ENCODE measurements at places on chromosomes 16 and 17.

DNA sequence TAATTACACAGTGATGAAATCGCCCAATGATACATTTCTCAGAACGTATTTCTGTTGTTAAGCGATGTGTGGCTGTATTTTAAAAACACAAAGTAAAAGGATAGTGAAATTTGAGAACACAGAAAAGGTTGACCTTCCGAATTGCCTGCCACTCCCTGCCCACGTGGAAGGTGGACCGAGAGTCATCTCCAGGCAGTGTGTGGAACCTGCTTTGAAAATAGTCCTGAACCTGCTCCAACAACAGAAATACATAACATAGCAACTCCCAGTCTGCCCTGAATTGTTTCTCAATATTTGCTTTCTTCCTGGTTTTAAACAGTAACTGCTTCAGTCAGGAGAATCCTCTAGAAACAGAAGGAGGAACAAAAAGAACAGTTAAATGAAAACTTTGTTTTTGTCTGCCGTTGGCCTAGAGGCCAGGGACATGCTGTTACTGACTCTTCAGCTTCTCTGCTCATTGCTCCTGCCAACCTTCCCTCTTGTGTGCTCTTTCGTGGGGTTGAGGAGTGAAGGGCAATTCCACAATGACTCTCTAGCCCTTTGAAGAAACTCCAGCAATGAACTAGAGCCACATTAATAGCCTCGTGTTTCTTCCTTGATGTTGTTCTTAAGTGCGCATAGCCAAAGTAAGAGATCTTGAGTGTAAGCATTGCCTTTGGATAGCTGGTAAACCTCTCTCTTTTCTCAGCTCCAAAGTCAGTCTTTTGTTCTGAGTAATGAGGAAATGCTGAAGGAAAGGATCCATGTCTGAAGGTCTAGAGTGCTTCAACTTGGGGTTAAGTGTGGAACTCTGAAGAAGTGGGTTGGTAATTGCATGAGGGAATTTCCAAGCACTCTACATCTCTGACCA lies 452.5 kb upstream of the CCL2 start:
- no peak for DNase-seq

DNA sequence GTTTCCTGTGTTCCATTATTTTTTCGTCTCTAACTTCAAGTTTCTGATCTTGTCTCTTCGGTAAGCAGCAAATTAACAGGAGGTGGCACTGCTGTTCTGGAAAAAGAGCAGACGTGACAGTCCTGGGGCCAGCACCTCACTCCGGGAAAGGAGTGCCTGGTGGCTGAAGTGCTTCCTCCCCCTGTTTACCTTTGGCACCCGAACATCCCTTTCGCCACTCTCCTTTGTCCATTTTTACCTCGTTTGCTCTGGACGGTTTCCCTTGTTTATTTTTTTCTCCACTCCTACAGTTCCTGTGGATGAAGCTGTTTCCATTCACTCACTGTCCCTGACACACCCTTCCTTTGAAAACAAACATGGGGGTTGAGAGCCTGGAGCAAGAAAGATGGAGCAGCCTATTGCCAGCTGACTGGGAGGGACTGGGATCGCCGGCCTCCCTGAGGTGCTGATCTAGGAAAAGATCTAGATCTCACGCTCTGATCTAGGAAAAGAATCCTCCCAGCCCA lies 12.6 kb downstream of the SAP30BP start:
- DNase-seq = no peak

DNA sequence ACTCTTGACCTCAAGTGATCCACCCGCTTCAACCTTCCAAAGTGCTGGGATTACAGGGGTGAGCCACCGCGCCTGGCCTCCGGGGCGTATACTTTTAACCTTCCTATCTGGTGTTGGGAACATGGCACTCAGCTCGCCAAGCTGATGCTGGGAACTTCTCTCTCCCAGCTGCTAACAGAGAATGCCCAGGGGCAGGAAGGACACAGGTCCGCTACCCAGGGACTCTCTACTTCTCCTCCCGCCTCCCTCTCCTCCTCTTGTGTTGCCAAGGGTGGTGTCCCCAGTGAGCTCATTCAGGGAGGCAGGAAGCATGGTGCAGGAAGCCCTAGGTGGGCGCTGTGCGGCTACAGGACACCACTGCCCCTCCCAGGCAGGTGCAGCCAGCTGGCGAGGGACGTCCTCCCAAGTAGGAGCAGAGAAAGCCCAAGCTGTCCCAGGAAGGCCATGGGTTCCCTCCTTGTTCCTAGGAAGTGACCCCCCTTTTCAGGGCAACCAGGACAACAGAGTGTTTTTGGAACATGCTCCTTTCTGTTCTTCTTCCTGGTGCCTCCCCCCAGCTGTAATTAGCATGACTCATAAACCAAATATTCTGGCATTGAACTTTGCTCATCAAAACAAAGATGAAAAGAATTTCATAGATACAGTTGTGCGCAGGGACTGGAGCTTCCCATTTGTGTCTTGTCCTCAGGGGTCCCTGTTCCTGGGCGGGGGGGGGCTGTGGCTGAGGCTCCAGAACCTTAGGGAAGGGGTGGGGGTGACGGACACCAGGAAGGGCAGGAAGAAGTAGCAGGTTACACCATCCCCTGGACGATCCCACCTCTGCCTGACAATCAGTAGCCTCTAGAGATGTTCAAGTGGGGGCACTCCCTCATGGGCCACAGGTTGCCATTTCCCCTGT lies 2.7 kb downstream of the C1QTNF1 start:
- no peak for DNase-seq

DNA sequence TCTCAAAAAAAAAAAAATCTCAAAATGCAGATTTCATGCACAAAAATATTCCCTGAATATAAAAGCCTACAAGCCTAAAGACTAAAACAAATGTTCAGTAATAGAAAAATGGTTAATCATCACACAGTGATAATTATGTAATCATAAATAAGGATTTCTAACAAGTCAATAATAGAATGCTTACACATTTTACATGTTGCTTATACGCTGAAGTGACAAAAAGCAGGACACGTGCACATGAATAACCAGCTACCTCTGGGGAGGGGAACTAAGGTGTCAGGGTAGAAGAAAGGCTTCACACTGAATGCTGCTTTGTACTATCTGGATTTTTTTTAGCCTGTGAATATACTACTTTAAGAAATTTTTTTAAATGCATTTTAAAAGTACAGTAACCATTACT lies 31.1 kb downstream of the HEATR6 start:
- DNase-seq = no peak

- DNase-seq = no peak
Measured at GRCh38 chr17:6245301-6246177, 175.4 kb downstream of the WSCD1 start.

DNA sequence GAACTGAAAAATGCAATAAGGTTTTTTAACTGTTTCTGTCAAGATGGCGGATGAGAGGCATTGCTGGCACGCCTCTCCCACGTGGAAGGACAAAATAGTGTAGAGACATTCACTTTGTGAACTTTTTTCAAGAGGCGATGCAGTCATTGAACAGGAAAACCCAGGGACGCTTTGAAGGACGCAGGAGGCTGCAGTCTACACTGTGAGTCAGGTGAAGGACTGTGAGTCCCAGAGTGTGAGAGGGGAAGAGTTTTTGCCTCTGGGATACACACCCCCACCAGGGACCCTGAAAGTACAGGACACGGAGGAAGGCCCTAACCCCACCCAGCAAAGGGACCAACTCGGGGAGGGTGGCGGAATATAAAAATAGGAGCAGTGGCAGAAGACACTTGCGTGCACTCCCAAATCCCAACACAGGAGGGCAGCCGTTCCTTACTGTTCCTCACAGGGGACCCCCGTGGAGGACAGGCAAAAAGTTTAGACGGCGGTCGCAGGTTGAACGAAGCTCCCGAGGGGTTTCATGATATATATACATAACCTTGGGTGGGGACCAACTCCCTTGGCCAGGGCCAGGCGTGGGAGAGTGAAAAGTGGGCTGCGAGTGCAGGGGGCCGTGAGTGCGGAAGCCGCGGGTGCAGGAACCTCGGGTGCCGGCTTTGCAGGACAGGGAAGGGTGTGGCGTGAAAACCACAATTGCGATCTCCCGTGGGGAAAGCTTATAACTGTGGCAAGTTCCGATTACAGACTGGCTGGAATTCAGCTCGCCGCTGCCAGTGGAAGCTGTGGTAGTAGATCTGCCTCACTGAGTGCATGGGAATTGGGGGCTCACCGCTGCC lies 82.0 kb upstream of the ALOX12 start:
- DNase-seq = peak; percentile 60

DNA sequence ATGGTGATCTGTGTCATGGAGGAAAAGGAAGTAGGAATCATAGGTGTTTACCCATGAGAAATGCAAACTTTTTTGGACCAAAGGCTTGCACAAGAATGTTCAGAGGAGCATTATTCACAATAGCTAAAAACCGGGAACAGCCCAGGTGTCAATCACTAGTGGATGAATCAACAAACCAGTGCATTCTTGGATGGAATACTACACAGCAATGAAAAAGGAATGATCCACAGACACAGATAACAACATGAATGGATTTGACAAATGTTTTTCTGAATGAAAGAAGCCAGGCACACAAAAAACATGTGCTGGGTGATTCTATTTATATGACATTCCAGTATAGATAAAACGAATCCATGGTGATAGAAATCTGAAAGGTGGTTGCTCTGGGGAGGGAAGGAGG lies 36.0 kb downstream of the WSCD1 start:
- DNase-seq = no peak

- DNase-seq = no peak
Measured at GRCh38 chr17:76007131-76007849, 6.6 kb downstream of the CDK3 start.

GRCh38 chr16:69166946-69167930 lies 19.7 kb upstream of the SNTB2 start:
- DNase-seq = no peak

- DNase-seq = peak; percentile 94
Measured at GRCh38 chr17:8288336-8289102, at the start of gene RANGRF. Gene RANGRF, plus strand, starts transcription at chr17:8288670. Its CDS starts 119 bp downstream, at chr17:8288789.

- DNase-seq = peak; percentile 32
Measured at GRCh38 chr17:82838386-82839063, 1.3 kb downstream of the ZNF750 start.

GRCh38 chr17:34474706-34475105 lies 104.7 kb upstream of the TMEM132E start:
- DNase-seq = no peak

- DNase-seq = peak; percentile 98
Measured at GRCh38 chr17:7241783-7242716, at the start of gene GABARAP. Gene GABARAP, minus strand, starts transcription at chr17:7242449. Its CDS starts 119 bp downstream, at chr17:7242330.

- DNase-seq = no peak
Measured at GRCh38 chr16:56774016-56774680, 44.2 kb downstream of the NUP93 start.

DNA sequence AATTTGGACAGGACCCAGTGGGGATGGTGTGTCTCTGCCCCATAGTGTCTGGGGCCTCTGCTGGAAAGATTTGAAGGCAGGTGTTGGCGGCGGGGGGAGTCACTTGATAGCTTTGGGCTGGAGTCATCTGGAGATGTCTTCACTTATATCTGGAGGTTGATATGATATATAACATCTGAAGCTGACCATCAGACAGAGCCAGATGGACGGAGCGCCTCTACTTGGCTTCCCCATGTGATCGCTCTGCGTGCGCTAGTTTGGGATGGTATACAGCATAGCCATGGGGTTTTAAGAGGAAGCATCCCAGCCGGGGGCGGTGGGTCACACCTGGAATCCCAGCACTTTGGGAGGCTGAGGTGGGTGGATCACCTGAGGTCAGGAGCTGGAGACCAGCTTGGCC lies 130.7 kb upstream of the NLRP1 start:
- no peak for DNase-seq

GRCh38 chr17:65985571-65985970 lies 206.4 kb downstream of the CEP112 start:
- DNase-seq = no peak

GRCh38 chr16:89431630-89432029 lies 58.7 kb downstream of the ANKRD11 start:
- DNase-seq = no peak

GRCh38 chr17:83162035-83162745 lies 82.8 kb downstream of the METRNL start:
- DNase-seq = no peak

DNA sequence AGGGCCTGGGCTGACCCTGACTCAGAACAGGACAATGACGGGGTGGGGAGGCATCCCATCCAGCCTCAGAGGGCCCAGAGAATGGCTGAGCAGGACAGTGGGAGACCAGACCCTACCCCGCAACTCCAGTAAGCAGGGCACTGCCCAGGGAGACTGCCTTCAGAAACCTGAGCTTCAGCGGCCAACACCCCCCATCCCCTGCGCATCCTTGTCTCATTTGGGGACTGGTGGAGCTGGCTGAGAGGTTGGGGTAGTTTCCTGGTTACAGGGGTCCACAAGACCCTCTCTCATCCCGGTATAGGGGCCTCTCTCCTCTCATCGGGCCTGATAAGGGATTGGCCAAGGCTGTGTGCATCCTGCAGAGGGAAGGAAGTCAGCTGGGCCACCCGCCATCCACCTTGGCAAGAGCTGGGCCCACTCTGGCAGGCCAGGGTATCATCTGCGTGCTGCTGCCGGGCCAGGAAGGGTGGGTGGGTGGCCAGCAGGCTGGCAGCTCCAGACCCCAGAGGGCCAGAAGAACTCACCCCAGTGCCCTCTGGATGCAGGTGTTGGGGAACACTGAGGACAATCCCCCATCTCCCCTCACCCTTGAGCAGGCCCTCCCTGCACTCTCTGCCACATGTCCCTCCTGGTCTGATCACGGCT lies 229.1 kb downstream of the KATNIP start:
- DNase-seq = no peak

DNA sequence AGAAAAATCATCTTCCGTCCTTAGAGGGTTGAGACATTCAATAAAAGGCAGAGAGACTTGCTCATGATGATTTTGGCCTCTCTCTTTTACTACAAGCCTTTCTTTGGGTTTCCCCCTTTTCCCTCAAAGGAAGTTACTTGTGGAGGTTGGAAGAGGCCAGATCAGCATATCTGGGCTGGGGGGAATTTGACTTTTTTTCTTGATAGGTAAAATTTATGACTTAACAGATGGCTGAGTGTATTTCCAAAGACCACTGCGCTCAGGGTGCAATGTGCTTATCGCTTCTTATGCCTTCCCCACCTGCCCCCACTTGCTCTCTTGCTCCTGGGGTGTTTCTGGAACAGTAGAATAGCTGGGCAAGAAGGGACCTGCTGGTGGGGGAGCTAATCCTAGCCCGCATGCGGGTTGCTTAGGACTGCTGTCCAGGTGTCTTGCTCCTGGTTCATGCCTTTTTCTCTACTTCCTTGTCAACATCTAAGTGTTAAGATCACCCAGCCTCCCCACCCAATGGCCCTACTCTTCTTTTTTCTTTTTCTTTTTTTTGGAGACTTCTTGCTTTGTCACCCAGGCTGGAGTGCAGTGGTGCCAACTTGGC lies 131.9 kb downstream of the MSI2 start:
- no peak for DNase-seq

GRCh38 chr17:50877838-50878237 lies 11.7 kb upstream of the TOB1 start:
- no peak for DNase-seq

DNA sequence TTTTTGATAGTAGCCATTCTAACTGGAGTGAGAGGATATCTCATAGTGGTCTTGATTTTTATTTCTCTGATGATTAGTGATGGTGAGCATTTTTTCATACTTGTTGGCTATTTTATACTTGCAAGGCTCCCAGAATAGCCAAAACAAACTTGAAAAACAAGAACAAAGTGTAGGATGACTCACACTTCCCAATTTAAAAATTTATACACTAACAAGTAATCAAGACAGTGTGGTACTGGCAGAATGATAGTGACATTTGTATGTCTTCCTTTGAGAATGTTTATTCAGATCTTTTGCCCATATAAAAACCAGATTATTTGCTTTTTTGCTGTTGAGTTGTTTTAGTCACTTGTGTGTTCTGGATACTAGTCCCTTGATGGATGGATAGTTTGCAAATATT lies 17.8 kb downstream of the SPECC1 start:
- DNase-seq = no peak
